CD14-positive monocyte (primary cell): ENCODE measurements at places on chromosomes 5 and 9.

- no peak for DNase-seq
Observed at GRCh38 chr9:78397454-78397853, 100.5 kb downstream of the PSAT1 start.

- DNase-seq: no peak
Observed at GRCh38 chr5:37886242-37886905, 46.5 kb upstream of the GDNF start.

DNA sequence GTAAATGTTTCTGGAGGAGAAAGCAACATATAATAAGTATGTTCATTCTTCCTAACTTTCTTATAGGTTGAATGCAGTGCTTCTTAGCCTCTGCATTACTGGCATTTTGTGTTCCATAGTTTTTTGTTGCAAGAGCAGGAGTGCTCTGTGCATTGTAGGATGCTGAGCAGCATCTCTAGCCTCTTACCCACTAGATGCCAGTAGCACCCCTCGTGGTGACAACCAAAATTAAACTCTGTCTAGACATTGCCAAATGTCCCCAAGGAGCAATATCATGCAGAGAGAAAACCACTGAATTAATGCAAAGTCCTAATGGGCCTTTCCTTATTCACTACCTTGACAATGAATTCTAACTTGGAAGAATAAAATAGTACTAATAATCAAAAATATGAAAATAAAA is 147.0 kb downstream of the GLIS3 start:
- DNase-seq: no peak

DNA sequence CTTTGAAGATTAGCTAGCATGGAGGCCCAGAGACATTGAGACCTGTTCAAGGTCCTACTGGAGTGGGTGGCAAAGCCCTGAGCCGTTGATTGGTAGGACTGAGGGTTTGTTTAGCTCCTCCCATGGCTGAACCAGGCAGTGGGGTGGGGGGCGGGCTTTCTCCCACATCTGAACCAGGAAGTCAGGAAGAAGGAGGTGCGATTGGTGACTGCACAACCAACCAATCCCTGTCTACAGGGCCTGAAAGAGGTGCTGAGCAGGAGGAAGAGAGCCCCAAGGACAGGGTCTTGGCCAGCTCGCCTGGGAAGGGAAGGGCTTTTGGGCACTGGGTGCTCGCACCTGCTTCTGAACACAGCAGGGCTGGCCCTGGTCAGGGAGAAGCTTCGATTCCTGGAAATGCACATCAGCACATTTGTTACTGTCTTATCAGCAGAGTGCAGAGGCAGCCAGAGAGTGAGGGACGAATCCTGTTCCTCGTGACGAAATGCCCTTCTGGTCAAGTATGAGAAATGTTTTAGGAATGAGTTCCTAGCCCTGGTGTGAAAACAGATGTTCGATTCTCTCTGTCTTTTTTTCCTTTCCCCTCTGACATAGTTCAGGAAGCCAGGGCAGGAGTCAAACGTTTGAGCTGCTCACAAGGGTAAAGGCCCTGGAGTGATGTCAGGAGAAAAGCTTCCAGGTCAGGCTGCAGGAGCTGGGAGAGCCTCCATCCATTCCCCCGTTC is 294.8 kb upstream of the KLF4 start:
- no peak for DNase-seq

- DNase-seq: no peak
Observed at GRCh38 chr9:6121707-6122106, 93.9 kb upstream of the IL33 start.

- DNase-seq: no peak
Observed at GRCh38 chr9:3692606-3693005, 166.8 kb upstream of the RFX3 start.

DNA sequence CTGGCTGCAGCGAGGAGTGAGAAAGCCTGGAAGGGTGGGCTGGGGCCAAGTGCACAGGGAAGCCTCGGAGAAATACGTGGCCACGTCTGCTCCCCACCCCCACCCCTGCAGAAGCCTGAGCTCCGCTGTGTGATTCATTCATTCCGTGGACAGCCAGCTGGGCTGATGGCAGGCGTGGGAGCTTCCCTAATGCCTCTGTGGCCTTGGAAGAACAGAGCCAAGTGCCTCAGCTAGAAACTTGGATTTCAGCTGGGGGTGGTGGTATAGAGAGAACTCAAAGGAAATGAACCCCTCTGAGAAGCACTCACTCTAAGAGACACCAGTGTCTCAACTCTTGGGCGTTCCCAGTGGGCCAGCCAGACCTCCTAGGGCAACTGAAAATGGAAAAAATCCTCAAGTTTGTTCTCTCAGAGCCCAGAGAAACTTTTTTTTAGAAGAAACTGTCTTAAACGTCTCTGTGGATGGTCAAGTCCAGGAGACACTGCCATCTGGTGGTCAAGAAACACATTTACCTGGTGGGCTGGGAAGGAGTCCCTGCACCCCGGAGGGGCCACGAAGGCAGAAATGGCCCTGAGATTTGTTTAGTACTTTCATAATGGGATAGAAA is 18.0 kb downstream of the ATOX1 start:
- DNase-seq: peak; percentile 46

DNA sequence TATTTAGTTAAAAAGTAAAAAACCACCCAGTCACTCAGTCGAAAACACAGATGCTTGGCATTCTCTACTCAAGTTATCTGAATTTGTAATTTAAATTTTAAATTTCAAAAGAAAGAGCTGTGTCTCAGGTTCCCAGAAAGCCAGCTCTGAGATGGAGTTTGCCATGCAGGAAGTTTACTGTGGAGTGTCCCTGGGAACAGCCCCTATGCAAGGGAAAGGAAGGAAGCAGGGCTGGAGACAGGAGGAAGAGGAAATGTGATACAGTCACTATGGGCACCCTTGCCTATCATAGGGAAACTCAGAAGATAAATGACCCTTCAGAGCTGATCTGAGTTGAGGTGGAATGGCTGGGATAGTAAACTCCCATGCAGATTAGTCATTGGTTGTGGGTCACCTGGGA is 408.8 kb upstream of the ACTBL2 start:
- DNase-seq: no peak

- DNase-seq: no peak
Observed at GRCh38 chr5:130400091-130400490, 495.8 kb downstream of the CHSY3 start.

GRCh38 chr5:95007921-95008597 is 276.8 kb downstream of the MCTP1 start:
- peak; percentile 51 for DNase-seq

GRCh38 chr5:178383919-178384815 is 151.6 kb upstream of the PHYKPL start:
- DNase-seq: no peak

DNA sequence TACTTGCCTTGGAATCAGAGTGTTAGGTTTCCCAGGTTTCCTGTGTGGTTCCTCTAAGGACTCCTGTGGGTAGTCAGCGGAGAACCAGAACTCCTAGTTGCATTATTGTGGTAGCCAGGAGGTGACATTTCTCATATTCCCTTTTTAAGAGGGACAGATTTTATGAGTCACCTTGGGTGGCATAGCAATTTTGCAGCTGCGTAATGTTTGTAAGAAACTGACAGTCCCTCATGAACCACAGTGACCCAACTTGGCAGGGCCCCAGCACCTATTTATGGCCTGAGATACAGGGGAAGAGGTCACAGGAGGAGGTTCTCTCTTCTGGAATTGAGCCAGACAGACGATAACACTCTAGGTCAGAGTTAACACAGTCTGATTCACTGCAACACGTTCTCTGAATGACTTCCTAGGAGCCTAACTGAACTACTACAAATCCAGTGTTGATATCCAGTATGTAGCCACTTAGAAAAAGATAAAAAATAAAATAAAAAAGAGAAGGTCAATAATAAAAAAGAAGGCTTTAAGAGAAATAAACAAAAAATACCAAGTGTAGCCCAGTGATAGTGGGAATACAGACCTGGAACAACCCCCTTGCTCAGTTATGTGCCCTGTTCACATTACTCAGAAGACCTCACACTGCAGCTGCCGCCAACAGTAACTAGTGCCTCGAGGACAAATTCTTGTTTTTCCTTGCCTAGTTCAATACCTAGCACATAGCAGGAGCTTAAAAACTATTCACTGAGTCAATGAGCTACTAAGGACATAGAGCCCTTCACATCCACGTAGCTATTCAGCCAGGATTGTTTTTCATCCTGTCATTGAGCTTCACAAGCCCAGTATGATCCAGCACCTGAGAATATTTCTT is 50.7 kb upstream of the VLDLR start:
- peak; percentile 27 for DNase-seq

- no peak for DNase-seq
Observed at GRCh38 chr5:134604908-134605307, 27.7 kb downstream of the SAR1B start.

GRCh38 chr9:27703216-27703980 is 130.1 kb upstream of the C9orf72 start:
- DNase-seq: peak; percentile 42

DNA sequence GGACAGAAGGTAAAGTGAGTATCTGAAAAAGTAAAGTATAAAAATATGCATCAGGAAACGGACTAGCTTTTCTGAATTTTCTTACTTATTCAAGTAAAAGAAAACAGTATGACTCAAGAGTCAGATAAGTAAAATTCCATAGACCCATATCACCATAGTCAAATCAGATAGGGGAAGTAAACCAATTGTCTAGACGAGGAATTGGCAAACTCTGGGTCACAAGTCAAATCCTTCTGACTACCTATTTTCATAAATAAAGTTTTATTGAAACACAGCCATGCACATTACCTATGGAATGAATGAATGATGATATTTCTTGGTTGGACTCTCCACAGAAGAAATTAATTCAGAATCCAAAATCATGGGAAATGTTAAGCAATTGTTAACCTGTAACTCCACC is 59.1 kb upstream of the TMC1 start:
- no peak for DNase-seq

DNA sequence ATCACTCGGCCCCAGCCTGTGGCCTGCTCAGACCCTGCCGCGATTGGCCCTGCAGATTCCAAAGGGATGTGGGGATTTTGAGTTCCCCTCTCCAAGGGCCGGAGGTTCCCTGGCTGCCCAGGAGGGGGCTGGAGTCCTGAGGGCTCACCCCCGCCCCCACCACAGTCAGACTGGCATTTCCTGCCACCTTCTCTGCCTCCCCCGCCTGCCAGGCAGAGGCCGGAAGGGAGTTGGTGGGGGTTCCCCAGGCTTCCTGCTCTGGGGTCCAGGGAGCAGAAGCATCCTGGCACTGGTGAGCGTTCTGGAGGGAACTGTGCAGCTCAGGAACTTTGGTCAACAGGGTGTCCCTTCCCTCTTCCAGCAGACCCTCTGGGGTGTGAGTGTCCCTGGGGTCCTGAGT is 70.6 kb downstream of the RXRA start:
- no peak for DNase-seq

- no peak for DNase-seq
Observed at GRCh38 chr5:2259494-2260107, 376.9 kb upstream of the IRX4 start.

GRCh38 chr9:109903515-109904138 is 123.6 kb downstream of the PALM2AKAP2 start:
- DNase-seq: peak; percentile 58

DNA sequence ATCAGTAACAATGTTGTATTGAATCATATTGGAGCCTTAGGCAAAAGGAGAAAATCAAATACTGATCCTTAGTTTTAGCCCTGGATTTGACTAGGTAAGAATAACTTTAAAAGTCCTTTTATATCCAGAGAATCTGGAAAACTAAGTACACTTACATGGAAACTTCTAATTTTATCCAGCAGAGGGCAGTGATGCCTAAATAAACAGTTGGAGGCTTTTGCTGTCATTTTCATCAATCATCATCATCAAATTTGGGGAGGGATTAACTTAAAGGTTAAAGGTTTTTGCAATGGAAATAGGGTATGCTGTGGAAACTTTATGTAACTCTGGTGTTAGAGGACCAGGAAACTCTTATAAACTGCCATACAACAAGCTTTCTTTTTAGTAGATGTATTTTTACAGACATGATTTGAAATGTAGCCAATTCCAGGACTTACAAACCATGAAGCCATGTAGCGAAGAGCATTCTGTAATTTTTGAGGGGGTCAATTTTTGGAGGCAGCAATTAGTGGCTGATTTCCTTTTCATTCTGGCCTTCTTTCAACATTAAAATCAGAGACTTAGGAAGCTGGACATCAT is 112.7 kb downstream of the OSTF1 start:
- peak; percentile 26 for DNase-seq

GRCh38 chr5:71880536-71880935 is 161.5 kb downstream of the CARTPT start:
- no peak for DNase-seq

- DNase-seq: no peak
Observed at GRCh38 chr5:148912714-148913398, 86.4 kb downstream of the ADRB2 start.

DNA sequence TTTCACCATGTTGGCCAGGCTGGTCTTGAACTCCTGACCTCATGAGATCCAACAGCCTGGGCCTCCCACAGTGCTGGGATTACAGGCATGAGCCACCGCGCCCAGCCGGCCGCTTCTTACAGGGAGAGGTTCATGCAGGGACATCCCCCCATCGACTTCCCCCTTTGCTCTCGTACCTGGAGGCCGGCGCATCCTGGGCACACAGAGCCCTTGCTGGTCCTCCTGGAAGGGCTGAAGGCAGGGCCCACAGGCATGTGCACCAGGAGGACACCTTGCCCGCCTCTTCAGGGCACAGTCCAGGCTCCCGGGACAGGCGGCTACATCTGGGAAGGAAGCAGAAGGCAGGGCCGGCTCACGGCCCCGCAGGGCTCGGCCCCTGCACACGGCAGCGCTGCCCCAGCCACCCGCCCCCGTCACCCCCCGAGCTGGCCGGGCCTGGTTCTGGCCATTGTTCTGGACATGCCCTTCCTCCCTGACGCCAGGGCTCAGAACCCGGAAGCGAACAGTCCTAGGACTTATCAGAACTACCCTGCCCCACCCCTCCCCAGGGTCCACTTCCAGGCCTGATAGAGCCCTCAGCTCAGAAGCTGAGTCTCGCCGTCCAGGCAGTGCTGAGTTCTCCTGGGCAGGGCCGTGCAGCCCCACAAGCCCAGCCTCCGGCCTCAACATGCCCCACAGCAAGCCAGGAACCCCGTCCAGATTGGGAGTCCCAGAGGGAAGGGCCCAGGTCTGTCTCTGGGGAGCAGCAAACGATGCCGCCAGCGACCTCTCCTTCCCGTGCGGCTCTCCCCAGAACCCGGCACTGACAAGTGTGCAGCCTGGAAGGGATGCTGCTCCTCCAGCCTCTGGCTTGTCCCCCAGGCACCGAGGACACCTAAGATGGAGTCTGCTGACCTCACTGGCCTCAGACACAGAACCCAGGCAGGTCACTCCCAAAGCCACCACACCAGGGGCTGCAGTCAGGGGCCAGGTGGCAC is 2.9 kb downstream of the NPDC1 start:
- DNase-seq: no peak

GRCh38 chr5:126464959-126465358 is 41.8 kb downstream of the GRAMD2B start:
- DNase-seq: no peak

DNA sequence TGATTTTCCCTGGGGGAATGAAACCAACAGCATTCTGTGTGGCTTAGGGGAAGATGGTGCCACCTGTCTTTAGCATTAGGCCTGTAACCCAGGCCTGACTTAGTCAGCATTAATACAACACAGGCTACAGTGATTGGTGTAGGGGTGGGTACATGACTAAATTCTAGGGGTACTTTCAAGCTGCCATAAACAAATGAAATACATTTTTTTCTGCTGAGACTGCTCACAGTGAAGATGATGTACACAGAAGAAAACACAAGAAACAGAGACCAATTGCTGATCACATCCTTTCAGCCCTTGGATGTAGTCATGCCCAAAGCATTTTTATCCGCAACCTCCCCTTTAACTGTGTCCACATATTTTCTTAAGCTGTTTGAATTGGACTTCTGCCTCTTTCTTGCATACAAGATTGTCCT is 527.2 kb downstream of the KCTD16 start:
- no peak for DNase-seq

- DNase-seq: no peak
Observed at GRCh38 chr5:77356740-77357139, 135.4 kb downstream of the WDR41 start.
